ENCODE measurements at places on chromosomes 5 and 9. TPM values are rescaled to one million over a fixed set of nuclear protein-coding genes. Genes with fewer than 3 reads are reported as not detected.

RACK1 gene
- total RNA-seq = 1,534 TPM

DNA sequence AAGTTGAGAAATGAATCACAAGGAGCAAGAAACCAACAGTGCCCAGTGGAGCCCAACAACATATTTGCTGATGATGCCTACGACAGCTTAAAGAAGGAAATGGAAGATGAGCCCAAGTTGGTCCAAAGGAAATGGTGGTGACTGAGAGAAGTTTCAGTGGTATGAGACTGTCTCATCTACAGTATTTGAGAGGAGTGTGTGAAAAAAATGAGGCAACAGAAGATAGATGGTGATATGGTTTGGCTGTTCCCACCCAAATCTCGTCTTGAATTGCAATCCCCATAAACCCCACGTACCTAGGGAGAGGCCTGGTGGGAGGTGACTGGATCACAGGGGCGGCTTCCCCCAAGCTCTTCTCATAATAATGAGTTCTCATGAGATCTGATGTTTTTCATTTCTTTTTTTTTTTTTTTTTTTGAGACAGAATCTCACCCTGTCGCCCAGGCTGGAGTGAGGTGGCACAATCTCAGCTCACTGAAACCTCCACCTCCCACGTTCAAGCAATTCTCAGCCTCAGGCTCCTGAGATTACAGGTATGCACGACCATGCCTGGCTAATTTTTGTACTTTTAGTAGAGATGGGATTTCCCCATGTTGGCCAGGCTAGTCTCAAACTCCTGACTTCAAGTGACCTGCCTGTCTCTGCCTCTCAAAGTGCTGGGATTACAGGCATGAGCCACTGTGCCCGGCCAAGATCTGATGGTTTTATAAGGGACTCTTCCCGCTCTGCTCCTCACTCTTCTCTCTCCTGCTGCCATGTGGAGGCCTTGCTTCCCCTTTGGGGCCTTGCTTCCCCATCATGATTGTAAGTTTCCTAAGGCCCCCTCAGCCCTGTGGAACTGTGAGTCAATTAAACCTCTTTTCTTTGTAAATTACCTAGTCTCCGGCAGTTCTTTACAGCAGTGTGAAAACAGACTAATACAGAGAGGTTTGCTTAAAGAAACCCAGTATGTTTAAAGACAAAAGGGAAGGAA, 30.2 kb downstream of the EFCAB9 start:
- DNase-seq = no peak

DNA sequence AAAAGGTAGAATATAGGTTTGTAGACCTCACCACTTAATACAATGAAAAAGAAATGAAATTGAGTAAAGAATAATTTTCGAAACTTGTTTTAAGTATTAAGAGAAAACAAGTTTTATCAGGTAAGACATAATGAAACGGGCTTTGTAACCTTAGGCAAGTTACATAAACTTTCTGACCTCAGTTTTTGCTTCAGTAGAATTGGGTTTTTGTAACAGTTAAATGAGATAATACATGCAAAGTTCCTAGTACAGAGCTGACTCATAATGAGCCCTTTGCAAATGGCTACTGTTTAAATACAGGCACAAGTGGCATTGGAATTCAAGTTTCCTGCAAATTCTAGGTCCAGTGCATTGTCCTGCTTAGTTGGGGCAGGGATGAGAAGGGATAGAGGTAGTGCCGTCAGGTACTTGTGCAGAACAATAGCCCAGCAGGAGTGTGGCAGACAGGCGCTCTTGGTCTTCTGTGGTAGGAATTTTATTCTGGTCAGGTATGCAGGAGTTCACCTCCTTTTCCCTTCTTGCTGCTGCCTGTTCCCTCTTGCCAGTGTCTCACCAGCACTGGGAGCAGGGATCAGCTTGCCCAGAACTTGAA, 203.8 kb downstream of the PBX3 start:
- DNase-seq = no peak

- DNase-seq = no peak
These were observed 245.4 kb downstream of the RAB3C start for GRCh38 chr5:58828258-58828657.

DNA sequence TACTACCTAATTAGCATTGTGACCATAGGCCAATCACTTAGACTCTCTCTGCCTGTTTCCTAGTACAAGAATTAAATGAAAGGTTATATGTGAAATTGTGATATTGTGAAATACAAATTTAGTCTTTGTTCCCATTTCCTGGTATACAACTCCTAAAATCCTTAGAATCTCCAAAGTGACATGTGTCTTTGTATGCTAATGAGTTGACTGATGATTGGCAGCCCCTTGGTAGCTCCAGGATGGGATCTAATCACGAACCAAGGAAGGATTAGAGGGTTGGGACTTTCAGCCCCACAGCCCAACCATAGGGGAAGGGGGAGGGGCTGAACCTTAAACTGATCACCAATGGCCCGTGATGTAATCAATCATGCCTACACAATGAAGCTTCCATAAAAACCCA, 31.6 kb downstream of the ATP6V0E1 start:
- DNase-seq = no peak

GRCh38 chr9:108743901-108744371, 111.8 kb downstream of the ACTL7B start:
- no peak for DNase-seq

- no peak for DNase-seq
These were observed 1554.1 kb downstream of the EFNA5 start for GRCh38 chr5:106116682-106117081.

GRCh38 chr5:117800261-117800660, 1188.1 kb downstream of the DTWD2 start:
- no peak for DNase-seq

- no peak for DNase-seq
These were observed 104.2 kb downstream of the SNX18 start for GRCh38 chr5:54621709-54622108.

WDR41 gene
- total RNA-seq = 48.9 TPM

DNA sequence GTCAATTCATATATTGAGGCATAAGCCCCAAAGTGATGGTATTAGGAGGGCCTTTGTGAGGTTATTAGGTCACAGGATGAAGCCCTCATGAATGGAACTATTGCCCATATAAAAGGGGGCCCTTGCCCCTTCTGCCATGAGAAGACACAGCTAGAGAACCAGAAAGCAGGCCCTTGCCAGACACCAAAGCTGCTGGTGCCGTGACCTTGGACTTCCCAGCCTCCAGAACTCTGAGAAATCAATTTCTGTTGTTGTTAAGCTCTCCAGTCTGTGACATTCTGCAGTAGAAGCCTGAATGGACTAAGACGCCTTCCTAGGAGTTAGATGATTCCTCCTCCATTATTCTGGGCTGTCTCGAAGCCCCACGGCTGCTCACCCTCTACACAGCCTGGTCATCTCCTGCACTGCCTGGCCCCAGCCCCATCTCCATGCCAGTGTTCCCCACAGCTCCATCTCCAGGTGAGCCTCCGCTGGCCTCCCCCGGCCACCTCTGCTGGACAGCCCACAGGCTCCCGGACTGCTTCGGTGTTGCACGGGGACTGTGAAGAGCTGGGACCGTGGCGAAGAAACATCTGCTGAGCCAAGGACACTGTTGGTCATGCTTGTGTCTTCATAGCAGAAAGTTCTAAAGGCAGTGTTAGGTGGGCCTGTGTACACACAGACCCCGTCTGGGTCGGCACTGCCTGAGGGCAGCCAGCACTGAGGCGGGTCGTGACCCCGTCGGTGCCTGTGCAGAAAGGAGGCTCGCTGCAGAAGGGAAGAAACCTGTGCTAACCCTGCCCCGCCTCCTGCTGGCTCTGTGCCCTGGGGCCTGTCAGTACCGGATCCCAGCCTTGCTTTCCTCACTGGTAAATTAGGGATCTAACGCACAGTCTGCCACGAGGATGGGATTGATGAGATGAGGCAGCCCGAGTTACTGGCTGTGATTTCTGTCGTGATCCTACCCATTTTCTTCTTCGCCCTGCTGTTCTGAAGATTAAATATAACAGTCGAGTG, 55.1 kb upstream of the CNOT6 start:
- no peak for DNase-seq

DNA sequence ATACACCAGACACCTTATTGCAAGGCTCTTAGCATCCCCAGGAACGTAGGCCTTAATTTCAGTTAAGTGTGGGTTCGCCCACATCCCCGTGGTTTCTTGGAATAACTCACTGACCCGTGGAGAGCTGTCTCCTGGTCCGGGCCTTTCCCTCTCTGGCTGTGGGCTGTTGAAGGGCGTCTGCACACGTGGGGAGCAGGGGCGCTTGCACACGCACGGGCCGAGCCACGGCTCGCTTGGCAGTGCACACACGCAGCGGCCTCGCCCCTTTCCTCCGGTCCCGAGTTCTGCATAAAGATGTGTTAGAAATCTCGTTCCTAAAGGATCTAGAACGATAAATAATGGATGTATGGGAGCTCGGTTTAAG, 141.9 kb downstream of the PBX3 start:
- DNase-seq = no peak
